Panc1 (cell line): ENCODE measurements at places on chromosomes 4 and X.

- no peak for DNase-seq
Measured at GRCh38 chr4:189202869-189203271, 737.8 kb upstream of the FRG1 start.

DNA sequence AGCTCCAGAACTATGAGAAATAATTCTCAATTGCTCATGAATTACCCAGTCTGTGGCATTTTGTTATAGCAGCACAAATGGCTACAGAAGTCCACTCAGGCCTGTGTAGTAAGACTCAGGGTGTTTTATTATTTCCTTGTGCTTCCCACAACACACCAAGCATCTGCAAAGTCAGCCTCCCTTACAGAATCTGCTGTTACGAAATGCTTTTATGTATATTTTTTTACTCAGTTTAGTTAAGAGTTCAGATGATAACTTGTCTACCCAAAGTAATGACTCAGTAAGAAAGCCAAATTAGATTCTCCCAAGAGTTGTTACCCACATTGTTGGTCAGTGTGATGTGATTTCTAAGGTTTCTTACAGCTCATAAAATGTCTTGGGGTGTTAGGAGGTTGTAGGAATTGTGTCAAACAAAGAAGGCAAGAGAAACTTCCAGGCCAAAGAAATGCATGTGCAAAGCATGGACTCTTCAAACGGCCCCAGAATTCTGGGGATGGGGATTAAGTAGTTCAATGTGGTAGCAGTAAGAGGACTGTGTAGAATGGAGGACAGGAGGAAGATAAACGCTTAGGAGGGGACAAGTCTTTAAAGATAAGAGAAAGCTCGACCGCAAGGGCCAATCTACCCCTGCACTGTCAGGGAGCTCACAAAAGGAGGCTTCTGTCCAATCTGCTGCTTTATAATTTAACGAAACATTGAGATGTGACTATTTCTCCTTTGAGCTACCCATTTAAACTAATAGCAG lies 35.4 kb upstream of the TMEM184C start:
- DNase-seq = no peak

DNA sequence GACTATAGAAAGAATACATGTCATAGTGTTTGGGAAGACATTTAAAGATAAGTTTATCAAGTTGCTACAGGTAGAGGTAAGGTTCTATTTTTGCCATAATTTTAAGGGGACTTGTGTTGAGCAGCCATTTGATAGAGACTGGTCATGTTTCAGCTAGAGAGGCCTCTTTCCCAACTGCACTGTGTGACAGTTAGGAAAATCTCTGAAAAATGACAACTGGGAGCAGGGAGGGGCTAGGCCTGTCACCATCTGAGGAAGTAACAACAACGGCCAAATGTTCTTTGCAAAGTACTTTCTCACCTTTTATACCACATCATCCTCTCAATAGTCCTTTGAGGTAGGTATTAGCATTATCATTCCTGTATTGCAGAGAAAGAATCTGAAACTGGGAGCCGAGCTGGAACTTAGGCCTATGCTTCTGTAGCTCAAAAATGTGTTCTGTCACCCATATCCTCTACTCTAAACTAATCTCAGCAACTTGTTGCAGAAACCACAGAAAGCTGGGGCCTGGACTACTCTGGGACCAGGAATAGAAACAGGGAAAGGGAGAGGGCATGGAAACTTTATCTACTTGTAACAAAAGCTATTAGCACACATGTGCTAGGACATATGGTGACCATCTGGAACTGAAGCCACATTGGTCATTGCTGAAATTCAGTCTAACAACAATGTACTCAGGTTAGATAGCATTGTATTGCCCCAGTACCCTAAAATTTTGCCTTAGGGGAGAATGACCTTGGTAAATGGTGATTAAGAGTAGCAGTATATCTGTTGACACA lies 198.9 kb downstream of the MID1IP1 start:
- no peak for DNase-seq

DNA sequence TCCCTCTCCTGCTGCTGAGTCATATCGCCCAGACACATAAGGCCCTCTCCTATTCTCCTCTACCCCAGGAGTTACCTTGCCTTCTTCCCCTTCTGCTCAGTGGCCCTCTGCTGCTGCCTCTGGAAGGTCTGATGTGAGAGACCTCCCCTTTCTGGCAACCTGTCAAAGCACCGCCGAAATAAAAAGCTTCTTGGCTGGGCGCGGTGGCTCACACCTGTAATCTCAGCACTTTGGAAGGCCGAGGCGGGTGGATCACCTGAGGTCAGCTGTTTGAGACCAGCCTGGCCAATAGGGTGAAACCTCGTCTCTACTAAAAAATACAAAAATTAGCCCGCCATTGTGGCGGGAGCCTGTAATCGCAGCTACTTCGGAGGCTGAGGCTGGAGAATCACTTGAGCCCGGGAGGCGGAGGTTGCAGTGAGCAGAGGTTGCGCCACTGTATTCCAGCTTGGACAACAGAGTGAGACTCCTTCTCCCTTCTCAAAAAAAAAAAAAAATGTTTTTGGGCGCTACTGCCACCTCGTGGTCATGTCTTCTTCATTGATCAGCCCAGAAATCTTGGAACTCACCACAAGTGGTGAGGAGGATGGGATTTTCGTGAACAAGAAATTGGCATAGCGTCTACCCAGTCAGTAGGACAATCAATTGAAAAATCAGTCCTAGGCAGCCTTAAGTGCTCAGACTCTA lies 8.6 kb upstream of the ZXDA start:
- DNase-seq = no peak

GRCh38 chrX:149473092-149473491 lies 32.0 kb downstream of the IDS start:
- DNase-seq = no peak

DNA sequence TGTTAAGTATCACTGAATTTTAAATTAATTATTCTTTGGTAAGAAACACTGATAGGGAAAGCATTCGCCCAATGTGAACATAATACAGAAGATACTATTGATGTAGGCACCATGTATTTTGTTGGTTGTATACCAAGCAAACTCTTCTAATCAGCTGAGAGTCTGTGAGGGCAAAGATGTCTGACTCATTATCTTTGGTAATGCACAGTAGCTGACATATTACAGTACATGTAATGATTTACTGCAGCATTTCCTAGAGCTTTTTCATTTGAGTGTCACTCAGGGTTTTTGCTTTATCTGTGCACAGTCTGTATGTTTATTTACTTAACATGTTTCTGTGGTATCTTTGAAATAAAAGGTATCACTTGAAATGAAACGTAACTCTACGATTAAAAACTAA lies 49.2 kb downstream of the CENPVL3 start:
- no peak for DNase-seq

DNA sequence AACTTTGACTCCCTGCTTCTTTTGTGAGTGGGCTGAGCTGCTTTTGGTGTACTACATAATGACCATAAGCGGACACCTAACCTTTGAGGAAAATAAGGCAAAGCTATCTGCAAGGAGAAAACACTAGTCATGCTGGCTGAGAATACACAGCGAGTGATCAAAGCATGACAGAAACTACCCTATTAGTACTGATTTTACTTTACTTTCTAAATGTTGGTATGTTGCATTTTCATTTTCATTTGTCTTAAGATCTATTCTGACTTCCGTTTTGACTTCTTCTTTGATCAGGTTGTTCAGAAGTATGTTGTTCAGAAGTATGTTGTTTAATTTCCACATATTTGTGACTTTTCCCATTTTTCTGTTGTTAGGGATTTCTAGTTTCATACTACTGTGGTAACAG lies 361.1 kb downstream of the TRAM1L1 start:
- no peak for DNase-seq

DNA sequence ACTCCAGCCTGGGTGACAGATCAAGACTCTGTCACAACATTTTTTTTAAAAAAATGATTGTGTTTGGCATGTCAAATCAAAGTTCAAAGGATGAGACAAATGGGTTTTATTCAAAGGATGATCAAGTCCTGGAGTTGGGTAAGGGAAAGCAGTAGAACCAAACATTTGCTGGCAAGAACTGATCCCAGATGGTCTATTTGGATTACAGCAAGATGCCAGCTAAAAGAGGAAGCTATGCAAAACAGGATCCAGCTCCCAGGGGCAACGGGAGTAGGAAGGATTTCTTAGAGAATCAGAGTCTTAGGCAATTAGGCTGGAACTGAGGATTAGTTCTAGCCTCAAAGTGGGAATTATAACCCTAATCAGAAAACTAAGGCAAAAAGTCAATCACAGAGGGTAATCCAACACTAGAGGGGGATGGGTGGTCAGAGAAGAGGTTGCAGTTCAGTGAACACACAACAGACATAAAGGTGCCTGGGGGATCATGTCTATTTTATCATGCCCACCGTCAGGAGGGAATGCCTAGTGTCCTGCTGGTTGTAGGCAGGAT lies 133.0 kb upstream of the PLS3 start:
- no peak for DNase-seq
